ENCODE measurements at places on chromosomes 7 and 10. TPM values are rescaled to one million over a fixed set of nuclear protein-coding genes. Genes with fewer than 3 reads are reported as not detected.

GARIN1A gene
- 5.5 TPM for polyA plus RNA-seq

- no peak for DNase-seq
Observed at GRCh38 chr7:92375013-92375412, 72.3 kb upstream of the GATAD1 start.

- DNase-seq, result no peak
Observed at GRCh38 chr7:69263550-69263949, 334.7 kb upstream of the AUTS2 start.

MYL10 gene
- polyA plus RNA-seq, result 0.40 TPM

DNA sequence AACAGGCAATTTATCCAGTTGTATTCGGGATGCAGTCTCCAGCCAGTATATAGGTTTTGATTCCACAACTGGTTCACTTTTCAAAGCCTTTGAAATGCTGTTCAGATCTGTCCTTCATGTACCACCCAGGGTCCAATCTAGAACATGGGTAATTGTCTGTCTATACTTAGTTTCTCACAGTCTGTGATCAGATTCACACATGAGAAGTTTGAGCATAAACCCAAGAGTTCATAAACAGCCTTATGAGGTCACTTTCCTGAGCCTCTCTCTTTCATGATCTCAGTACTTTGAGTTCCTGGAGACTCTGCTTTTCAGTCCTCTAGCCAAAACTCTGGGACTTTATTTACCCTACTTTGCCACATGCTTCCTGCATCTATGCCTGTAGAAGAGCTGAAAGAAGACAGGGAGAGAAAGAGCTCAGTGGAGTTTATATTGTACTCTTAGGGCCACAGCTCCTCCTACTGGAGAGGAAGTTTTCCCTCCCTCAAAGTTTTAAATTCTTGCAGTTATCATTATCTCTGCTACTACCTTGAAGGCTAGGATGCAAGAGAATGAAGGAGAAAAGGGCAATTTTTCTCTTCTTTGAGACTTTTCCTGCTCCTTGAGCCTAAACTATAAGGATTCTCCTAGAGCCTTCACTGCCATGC lies 172.0 kb downstream of the ZEB1 start:
- no peak for DNase-seq

- no peak for DNase-seq
Observed at GRCh38 chr7:116984917-116985316, 31.6 kb downstream of the ST7 start.

DNA sequence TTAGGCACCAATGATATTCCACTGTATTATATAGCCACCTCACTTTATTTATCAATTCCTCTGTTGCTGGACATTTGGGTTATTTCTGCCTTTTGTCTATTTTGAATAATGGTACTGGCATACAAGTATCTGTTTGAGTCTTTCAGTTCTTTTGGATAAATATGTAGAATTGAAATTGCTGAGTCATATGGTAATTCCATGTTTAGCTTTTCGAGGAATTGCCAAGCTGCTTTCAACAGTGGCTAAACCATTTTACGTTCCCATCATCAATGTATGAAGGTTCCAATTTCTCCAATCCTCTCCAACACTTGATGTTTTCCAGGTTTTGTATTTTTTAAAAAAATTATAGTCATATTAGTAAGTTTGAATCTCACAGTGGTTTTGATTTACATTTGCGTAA lies 42.3 kb downstream of the JMJD1C start:
- DNase-seq, result no peak

DNA sequence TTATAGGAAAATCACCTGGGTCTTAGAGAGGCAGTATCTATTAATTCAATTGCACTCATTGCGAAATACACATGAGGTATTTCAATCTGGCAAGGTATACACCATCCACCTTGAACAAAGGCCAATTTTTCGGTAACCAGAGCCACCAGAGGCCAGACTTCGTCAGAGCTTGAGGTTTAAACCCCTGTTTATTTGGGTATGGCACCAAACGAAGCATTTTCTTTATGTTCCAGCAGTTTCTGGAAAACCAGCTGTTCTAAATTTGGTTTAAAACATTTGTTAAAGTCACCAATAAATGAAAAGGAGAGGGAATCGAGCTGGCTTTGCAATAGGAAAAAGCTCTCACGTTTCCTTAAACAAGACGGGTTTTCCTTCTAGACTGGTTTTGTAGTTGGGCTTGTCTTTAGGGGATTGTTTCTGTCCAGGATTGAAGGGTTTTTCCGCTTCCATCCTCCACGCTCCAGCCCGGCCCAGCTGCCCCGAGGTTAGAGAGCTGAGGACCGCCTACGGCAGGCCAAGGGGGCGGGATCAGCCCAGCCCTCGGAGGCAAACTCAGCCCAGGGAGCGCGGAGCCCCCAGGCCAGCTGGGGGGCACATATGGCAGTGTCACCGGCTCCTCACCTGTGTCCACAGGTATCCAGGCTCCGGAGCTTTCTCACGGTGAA lies 539.4 kb upstream of the MGMT start:
- no peak for DNase-seq
